CD14-positive monocyte (primary cell): ENCODE measurements at places on chromosomes 16 and 17.

- no peak for DNase-seq
These were observed 78.9 kb downstream of the SHISA6 start for GRCh38 chr17:11319894-11320293.

DNA sequence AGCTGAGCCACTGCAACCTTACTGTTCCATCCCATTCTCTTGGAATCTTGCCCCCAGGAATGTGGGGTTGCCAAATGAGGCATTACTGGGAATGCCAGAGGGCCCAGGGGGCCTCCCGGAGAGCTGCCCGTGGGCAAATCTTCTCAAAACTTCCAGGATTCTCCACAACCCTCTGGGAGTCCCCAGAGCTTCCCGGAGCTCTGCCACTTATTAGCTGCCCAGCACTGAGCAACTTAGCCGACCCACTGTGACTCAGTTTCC lies 306.0 kb downstream of the FOXL1 start:
- DNase-seq: no peak

DNA sequence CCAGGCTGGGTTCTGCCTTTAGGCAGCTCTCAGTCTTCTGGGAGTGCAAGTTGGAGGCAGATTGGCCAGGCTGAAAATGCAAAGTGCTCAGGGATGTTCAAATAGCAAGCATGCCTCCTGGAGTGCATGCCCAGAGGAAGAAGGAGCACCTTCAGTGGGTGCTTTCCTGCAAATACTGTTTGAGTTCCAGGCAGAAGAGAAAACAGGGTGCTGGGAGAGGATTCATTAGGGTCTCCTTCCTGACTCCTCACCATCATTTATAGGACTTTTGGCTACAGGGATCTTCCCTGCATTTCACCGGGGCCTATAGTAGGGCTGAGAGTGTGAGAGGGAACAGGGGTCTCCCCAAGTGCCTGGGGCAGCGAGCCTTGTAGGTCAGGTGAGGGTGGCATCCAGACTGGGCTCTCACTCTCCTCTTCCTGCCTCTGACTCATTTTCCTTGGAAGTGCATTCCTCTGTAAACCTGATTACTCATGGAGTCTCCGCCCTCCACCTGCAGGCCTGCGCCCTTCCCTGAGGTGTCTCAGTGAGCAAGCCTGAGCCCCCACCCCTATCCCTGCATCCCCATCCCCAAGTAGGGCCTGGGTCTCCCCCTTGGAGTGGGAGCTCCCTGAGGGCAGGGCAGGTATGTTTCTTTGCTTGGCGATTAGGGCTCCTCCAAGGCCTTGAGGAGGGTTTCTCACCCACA lies 17.1 kb upstream of the TNS4 start:
- no peak for DNase-seq

- DNase-seq: no peak
These were observed 2.1 kb upstream of the CUEDC1 start for GRCh38 chr17:57957120-57957850.

GRCh38 chr16:3007059-3007956 lies 5.4 kb upstream of the CLDN9 start:
- DNase-seq: peak; percentile 46

GRCh38 chr17:12790249-12791106 lies 1.2 kb downstream of the ARHGAP44 start:
- no peak for DNase-seq

GRCh38 chr17:57551321-57552079 lies 193.6 kb downstream of the CCDC182 start:
- no peak for DNase-seq

GRCh38 chr16:64841071-64841470 lies 280.8 kb downstream of the CDH11 start:
- DNase-seq: no peak

GRCh38 chr17:42310787-42311215 lies 22.5 kb downstream of the STAT5A start:
- no peak for DNase-seq

- no peak for DNase-seq
These were observed 3.8 kb downstream of the PMP22 start for GRCh38 chr17:15261258-15261801.
